GM12892 (cell line): ENCODE measurements at places on chromosomes 7 and 10.

- DNase-seq, result no peak
Measured at GRCh38 chr10:61470740-61471139, 17.6 kb upstream of the TMEM26 start.

GRCh38 chr10:59375990-59376389, 13.6 kb upstream of the FAM13C start:
- DNase-seq, result no peak

- DNase-seq, result no peak
Measured at GRCh38 chr7:72430531-72430930, 18.4 kb upstream of the CALN1 start.

- DNase-seq, result no peak
Measured at GRCh38 chr10:80686734-80687475, 149.2 kb downstream of the SH2D4B start.

GRCh38 chr10:102024799-102025198, 31.2 kb downstream of the ARMH3 start:
- DNase-seq, result no peak

DNA sequence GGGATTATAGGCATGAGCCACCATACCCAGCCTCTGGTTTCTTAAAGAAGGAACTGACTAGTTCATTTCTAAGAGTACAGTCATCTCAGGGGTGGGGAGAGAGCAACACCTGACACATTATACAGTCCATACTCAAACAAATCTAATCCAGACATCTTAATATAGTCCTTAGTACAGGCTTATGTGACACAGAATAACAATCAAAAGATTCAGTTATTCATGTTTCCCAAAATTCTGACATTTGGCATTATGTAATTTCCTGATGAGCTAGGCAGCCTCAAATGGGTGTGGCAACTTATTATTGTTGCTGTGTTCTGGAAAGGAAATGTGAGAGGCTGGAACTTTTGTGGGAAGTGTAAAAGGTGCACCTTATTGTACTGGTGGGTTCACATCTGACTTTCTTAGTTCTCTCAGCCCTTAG, 116.3 kb downstream of the WDFY4 start:
- DNase-seq, result no peak

- DNase-seq, result no peak
Measured at GRCh38 chr7:2070151-2070763, 162.5 kb downstream of the MAD1L1 start.

- DNase-seq, result no peak
Measured at GRCh38 chr7:46939089-46939488, 642.8 kb downstream of the TNS3 start.

DNA sequence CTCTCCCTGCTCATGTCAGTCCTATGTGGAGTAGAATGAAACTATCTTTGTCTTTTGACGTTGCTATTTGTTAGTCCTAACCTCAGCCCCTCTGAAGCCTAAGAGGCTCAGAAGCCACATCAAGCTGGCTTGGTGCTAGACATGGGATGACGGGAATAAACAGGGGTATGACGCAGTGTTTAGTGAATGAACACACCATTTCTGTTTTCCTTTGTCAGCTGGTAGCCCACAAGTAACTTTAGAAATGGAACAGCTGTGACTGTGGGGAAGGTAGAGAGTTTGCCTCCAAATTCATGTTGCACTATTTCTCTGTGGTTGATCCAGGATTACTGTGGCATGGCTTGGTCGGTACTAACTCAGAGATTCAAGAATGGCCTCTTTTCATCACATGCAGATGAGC, 31.3 kb downstream of the COX15 start:
- DNase-seq, result no peak

GRCh38 chr10:3538291-3538655, 246.7 kb downstream of the KLF6 start:
- no peak for DNase-seq

DNA sequence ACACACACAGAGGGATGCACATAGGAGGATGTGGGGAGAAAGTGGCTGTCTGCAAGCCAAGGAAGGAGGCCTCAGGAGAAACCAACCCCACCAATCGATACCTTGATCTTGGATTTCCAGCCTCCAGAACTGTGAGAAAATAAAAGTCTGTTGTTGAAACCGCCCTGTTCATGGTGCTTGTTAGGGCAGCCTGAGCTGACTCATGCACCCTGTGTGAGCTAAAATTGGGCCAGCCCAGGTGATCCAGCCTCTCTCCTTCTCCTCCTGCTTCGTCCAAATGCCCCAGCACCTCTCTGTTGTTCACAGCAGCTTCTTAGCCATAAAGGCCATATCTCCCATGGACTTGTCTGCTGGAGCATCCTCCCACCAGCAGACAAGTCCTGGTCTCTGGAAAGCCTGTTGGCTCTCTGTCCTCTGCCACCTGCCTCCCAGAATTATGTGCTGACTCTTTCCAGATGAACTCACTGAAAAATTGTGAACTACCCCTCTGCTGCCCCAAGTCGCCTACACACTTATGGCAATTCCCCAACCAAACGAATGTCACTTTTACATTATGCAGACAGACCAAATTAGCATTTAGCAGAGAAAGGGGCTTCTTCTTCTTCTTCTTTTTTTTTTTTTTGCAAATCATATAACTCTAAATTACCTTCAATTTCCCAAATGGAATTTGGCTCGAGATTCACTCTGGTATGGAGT, 30.2 kb upstream of the CARD11 start:
- no peak for DNase-seq

GRCh38 chr10:5589661-5590511, 65.1 kb downstream of the CALML3 start:
- no peak for DNase-seq

GRCh38 chr7:65239324-65239706, 134.3 kb upstream of the ZNF92 start:
- DNase-seq, result no peak

DNA sequence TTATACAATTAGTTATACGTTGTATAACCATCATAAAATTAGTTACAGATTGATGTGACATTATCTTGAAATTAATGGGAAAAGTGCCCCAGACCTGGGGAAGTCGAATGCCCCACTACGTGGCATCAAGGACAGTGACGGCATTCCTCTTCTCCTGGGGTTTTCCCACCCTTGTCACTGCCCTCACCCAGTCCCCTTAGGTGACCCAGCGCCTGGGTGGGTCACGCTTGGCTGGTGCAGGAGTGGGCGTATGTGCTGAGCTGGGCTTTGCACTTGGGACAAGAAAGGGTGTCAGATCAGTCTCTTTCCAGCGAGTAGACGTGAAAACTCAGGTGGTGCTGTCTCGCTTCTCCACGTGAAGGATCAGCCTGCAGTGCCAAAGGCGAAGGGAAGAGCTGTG, 7.6 kb downstream of the FOXK1 start:
- no peak for DNase-seq

DNA sequence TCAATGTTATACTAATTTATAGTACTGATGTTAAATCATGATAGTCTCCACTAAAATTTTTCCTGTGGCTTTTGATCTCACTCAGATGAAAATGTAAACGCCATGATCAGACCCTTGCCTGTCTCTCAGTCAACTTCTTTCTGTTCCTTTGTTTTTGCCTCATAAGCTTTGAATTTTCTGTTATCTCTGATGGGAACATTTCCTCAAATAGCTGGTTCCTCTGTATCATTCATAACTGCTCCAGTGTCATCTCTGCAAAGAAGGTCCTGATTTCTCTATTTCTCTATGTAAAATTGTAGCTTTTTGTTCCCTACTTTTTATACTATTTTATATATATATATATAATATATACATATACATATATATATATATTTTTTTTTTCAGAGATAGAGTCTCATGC, 67.5 kb downstream of the GPR141 start:
- no peak for DNase-seq

DNA sequence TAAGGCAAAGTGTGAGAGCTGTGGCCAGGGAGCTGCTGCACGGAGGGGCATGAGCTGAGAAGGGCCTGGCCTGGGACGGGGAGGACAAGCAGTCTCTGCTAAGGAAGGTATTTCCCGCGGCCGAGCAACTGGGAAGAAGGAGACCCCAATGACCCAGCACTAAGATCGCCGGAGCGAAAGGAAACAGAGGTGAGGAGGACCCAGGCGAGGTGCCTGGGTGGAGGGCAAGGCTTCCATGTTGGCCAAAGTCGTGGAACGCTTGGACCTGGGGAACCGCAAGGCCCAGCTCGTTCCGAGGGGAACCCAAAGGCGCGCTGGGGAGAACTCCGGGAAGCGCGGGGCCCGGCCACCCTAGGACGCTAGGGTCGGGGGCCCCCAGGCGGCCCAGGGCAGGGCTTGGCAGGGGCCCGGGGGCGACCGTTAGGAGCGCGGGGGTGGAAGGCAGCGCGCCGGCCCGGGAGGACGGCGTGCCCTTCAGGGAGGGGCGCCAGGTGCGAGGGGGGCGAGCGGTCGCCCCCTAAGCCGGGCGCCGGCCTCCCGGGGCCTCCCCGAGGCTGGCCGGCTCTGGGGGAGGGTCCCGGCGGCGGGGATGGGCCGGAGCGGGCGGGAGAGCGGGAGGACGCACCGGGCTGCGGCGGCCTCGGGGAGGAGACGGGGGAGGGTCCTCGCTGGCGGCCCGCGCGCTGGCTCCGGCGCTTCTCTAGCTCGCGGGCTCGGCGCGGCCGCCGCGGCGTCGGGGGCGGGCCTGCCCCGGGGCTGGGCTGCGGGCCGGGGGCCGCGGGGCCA, 545 bp downstream of the GIGYF1 start:
- DNase-seq, result peak; percentile 37

DNA sequence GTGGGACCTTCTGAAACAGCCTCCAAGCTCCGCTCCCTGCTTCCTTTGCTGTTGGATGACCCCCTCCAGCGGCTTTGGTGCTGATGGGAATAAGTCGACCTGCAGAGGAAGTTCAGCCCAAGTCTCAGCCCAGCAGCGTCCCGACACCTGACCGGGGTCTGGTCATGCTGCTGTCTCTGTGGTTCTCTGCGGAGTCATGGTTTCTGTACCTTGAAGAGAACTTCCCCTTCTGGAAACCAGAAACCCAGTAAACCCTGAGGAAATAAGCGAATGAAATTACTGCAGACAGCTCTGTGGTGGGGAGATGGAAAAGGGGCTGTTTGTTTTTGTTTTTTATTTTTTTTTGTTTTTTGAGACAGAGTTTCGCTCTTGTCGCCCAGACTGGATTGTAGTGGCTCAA, 18.3 kb upstream of the ZNF12 start:
- peak; percentile 53 for DNase-seq

DNA sequence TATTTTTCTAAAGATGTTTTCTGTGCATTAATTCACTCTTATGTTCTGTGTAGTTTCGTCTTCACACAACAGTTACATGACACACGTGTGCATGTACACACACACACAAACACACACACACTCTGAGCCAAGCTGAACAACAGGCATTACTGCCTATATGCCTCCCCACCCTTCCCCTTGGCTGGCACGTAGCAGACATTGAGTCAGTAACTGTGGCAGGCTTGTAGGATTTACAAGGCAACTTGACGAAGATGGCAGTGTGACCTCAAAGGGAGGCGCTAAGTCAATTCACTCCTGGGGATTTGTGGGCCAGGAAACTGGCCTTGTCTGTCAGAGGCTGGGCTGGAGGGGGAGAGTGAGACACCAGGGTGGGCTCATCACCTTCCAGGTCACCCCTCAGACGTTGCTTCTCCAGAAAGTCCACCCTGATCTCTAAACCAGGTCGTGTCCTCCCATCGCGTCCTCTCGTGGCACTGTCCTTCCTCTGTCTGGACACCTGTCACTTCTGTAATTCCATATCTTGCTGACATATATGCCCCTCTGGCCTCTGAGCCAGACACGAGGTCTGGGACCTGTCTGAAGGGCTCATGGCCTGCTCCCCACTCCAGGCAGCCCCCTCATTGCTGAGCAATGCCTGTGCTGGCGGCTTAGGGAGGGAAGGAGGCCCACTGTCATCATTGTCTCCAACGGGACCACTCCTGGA, 41.1 kb upstream of the INPP5A start:
- DNase-seq, result no peak

DNA sequence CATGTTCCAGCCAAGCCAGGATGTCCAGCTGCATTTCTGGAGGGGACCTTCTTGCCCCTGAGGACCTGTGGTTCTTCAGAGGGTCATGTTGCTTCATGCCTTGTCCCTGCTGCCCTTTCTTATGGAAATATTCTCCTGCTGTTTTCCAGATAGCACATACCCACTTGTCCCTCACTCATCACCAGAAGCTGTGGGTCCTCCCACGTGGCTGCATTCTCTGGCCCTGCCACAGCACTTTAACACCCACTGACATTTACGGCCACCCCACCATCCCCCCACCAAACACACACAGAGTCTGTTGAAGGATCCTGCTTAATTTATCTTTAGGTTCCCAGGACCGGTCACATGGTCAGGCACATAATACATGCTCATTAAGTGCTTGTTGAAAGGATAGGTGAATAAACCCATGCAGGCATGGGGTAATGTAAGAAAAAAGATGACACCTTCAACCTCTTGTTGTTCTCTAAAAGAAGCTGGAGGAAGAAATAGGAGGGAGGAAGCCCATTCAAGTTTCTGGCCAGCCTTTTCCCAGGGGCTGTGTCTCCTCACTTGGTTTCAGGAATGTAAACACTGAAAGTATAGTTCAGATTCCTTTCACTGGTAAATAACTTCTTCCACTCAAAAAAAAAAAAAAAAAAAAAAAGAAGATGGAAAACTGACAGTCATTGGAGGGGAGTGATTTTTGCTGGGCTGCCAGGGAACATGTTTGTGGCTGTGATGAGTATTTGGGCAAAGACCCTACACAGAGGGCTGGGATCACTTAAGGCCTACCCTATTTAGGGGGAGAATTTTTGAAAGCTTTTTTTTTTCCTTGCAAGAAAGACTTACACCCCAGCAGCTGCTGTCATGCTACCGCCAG, 19.8 kb upstream of the BMPER start:
- no peak for DNase-seq

DNA sequence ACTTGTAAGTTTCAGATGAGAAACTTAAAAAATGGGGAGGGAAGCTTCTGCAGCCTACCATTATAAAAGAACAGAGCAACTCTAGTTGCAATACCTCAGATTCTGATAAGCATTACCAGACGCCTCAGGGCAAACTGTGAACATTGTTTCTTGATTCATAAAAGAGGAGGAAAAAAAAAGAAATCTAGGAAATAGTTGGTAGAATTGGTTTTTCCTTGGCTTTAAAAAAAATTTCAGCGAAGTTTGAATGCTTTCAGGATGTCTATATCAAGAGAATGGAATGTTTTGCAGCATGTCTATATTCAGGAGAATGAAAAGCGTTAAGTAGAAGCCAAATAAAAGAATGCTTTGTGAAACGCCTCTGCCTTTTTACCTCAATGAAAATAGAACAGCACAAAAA, 17.5 kb upstream of the ANLN start:
- no peak for DNase-seq

GRCh38 chr10:22159180-22159579, 58.6 kb downstream of the EBLN1 start:
- DNase-seq, result no peak

- no peak for DNase-seq
Measured at GRCh38 chr10:80976658-80977057, 439.0 kb downstream of the SH2D4B start.

- no peak for DNase-seq
Measured at GRCh38 chr10:36531621-36532020, 593.8 kb upstream of the ANKRD30A start.

DNA sequence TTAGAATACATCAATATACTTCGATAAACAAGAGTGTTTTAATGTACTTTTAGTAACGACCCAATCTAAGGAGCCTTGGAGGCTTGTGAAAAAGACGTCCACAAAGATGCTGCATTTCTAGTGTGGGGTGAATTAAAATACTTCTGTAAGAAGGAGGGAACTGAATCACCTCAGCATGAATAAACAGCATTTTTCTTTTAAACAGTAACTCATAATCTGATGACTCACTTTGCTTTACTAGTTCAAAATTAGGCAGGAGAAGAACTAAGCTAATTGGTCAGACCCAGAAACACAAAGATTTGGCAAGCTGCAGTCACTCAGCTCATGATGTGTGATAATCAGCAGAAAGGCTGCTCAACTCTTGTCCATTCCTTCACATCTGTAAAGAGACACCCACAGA, 24.2 kb downstream of the NCOA4 start:
- DNase-seq, result no peak
